ENCODE measurements at places on chromosomes 12 and 14. TPM values are rescaled to one million over a fixed set of nuclear protein-coding genes. Genes with fewer than 3 reads are reported as not detected.
A peak's percentile ranks its signal among the peaks of the same experiment; 100 is the strongest.

GRCh38 chr12:63362791-63363190, 211.8 kb upstream of the AVPR1A start:
- no peak for DNase-seq

CLEC2A gene
- total RNA-seq: not detected

- DNase-seq: no peak
Observed at GRCh38 chr14:75183225-75183624, 6.8 kb upstream of the TMED10 start.

DNA sequence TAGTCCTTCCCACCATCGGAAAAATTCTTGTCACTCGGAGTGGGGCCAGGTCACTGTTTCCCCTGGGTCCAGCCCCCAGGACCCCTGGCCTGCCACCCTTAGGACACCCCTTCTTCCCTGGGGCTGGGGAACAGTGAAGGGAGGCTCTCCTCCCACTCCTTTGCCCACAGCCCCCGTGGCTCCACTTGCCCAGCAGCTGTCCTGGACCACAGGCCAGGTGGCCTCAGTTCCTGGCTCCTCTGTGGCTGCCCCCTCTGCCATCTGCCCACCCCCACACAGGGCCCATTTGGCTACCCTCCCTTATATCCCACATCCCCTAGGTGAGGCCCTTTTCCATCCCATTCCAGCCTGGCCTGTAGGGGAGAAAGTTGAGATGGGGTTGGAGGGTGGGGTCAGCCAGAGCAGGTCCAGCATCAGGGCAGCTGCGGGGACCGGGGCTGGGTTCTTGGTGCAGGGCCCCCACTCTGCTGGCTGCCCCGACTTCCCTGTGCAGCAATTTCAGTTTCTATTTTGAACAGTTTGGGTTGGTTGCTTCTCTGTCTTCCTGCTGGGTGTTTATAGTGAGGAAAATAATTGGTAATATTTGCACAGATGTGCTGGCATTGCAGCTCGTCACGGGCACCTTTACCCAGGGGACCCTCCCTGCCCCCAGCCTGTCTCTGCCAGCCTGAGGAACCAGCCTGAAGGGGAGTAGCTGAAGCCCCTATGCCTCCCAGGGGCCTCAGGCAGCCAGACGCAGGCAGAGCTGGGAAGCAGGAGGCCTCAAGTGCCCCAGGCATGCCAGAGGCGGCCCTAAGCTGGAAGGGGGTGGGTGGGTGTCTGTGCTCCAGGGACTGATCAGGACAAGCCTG, 23.4 kb downstream of the SYNDIG1L start:
- DNase-seq: peak; percentile 65

DNA sequence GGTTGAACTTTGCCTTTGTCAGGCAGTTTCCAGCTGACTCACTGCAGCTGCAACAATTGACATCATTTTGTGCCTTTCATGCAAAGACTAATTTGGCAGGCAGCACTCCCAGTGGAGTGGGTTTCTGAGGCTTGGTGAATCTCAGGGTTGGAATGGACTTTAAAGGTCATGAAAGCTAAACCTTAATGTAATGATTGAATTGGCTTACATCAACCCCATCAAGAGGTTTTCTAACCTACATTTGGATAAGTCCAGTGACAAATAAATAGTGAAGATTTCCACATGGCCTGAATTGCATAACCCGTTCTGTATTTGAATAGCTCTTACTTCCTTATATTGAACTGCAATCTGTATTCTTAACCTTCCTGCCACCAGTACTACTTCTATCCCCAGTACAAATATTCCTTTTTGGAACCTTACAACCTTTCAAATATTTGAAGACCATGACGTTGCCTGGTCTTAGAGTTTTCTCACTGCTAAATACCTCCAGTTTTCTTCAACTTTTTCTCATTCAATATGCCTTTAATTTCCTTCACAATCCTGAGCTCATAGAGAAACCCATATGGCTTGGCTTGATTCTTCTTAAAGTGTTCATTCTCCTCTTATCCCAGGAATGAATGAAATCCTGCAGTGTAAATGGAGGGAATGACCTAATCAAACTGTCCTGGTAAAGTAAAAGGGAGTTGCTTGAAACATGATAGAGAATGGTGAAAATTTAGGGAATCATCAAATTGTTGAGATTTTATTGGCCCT, 168.1 kb upstream of the NOVA1 start:
- no peak for DNase-seq

DNA sequence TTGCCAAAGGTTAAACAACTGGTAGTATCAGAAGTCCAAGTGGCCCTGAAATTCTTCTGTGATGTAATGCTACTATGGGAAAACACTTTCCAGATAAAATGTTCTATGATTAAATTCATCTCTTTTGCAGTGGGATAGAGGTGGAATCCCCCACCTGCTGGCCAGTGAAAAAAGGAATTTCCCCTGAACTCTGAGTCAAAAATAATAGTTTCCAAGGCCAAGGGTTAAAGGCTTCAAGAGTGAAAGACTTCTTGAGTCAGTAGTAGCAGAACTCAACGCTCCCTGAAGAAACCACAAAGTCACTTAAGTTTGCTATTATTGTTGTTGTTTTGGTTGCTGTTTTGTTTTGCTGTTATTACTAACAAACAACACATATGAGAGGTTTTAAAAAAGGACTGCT, 330.8 kb downstream of the SOX5 start:
- no peak for DNase-seq

FGF23 gene
- not detected for total RNA-seq

TTC6 gene
- total RNA-seq: not detected

DNA sequence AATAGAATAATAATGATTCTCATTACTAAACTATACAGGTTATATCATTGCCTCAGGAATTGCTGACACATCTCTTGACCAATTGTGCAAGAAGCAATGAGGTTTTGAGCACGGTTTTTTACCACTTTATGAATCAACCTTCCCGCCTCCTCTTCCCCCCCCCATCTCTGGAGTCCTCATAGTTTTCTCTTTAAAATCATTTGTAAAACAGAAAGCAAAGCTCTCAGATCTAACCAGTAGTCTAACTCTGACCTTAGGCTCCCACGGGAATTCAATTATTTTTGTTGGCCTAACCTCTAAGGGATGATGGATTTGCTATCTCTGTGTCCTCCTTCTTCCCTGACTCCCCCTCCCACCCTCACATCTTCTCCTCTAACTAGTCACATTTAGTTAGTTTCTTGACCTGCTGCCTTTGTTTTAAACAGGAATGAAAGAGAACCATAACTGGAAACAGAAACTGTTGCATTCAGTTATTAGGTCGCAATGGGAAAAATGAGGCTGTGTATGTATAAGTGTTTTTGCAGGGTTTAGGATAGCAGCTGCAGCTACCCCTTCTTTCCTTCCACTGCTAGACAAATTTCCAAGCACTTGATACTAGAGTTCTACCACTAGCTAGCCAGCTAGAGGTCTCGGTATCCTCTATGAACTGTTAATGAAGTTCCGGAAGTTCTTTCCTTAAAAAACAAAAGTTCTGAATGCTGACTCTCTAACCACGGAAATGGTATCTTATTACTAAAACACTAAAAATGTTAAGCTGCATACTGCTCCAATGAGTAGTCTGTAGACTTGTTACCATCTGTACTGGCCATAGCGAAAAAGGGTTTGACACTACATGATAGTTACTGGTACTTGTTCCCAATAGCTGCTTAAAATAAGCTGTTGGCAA, 65.4 kb downstream of the TAOK3 start:
- peak; percentile 61 for DNase-seq

FAM186B gene
- total RNA-seq: 0.16 TPM
